OCI-LY7 (cell line): ENCODE measurements at places on chromosomes 1 and 21. TPM values are rescaled to one million over a fixed set of nuclear protein-coding genes. Genes with fewer than 3 reads are reported as not detected.

ELOVL1 gene
- total RNA-seq: 38.2 and 43.9 TPM in 2 replicates

DNA sequence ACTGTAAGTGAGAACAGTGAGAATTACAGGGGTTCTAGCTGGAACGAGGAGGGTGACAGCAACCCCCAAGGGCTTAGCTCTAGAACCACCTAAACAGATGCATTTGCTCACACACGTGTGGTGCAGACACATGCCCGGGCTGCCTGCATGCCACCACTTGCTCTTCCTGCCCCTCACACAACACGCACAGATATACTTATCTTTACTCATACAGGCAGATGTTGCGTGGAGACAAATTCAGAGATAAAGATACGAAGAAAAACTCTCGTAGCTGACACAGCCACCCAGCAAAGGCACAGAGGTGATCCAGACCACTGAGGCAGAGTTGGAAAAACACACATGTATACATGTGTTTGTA is 13.5 kb downstream of the VANGL1 start:
- no peak for DNase-seq

LGR6 gene
- not detected in 2 replicates for total RNA-seq

GRCh38 chr1:212062832-212063438 is 27.4 kb downstream of the DTL start:
- peak; percentile 60 for DNase-seq

GRCh38 chr1:21706151-21706835 is 37.1 kb upstream of the RAP1GAP start:
- peak; percentile 45 for DNase-seq

DNA sequence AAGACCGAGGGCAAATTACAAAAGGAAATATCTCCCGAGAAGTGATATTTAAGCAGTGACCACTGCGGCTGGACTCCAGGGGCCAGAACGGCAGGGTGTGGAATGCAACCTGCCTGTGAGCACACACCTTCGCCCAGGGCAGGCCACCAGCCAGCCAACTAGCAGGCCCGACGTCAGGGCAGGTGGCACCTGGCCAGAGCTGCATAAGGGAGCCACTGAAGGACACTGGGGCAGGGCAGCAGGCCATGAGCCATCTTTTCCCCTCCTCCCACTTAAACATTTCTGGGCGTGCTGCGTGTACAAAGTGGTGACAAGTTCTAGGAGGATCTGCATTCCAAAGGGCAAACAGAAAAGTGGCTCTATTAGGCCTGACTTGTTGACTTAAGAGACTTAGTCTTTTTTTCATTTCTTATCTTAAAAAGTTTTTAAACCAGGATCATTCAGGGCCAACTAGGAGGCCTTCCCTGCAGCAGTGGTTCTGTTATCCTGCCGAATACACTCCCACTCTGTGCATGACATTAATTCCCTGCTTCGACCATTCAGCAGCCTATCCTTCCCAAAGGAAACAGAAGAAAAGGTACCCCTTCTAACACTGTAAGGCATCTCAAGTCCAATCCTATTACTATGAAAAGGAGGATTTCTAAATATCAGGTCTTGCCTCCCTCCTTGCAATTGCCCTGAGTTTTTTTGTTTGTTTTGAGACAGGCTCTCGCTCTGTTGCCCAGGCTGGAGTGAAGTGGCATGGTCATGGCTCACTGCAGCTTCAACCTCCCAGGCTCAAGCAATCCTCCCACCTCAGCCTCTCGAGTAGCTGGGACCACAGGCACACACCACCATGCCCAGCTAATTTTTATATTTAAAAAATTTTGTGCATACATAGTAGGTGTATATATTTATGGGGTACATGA is 96.3 kb downstream of the BCAR3 start:
- DNase-seq: no peak

GRCh38 chr1:59015708-59016107 is 231.9 kb upstream of the JUN start:
- no peak for DNase-seq

GRCh38 chr1:1891349-1892078 is 627 bp upstream of the GNB1 start:
- peak; percentile 82 for DNase-seq

GRCh38 chr1:37393173-37394120 is 80.9 kb upstream of the ZC3H12A start:
- DNase-seq: no peak

DNA sequence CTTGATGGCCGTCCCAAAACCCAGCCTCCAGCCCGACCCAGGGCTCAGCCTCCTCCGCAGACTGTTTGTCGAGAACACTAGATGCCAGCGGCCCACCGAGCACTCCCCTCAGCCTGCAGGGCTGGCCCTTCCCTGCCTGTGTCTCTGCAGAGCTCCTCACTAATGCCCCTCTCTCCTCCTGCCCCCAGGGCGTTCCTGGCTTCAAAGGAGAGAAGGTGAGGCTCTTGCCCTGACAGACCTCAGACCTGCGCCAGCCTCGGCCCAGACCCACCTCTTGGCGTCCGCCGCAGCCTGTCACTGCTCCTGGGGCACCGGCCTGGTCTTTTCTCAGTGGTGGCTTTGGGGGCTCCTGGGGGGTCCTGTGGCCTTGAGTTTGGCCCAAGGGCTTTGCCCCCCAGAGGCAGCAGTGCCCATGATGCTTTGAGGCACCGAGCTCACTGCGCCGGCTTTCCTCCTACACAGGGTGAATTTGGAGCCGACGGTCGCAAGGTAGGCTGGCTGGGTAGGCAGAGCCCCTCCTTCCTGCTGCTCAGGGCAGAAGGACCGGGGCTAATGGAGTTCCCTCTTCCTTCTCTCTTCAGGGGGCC is 18.4 kb downstream of the COL6A2 start:
- DNase-seq: no peak

A3GALT2 gene
- not detected in 2 replicates for total RNA-seq

TMOD4 gene
- total RNA-seq: 1.4 and 2.4 TPM in 2 replicates

DNA sequence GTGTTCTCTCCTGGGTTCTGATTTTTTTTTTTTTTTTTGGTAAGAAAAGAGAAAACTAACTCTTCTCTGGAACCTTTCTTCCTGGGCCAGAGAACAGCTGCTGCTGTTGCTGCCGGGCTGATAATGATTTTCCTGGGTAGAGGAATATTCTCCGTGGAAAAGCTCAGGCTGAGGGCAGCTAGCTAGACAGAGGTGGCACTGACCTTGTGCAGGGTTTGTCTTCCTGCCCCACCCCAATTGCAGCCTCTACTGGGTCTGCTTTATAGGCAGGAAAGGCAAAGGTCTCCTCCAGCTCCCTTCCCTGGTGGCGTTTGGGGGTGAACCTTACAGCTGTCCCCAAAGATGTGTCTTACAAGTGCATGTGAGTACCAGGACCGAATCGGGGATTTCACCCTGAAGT is 79.3 kb downstream of the SPSB1 start:
- no peak for DNase-seq

- DNase-seq: no peak
These were observed 14.9 kb downstream of the ABCA4 start for GRCh38 chr1:94105957-94106529.

- DNase-seq: no peak
These were observed 58.7 kb downstream of the ACP6 start for GRCh38 chr1:147611586-147611985.

TENT5C gene
- 26.5 and 31.1 TPM in 2 replicates for total RNA-seq

GRCh38 chr1:245825128-245825901 is 670.5 kb downstream of the KIF26B start:
- DNase-seq: no peak

LIN28A gene
- total RNA-seq: not detected in 2 replicates

- no peak for DNase-seq
These were observed 7.0 kb downstream of the AVPR1B start for GRCh38 chr1:206110161-206110560.

- DNase-seq: no peak
These were observed 4.2 kb downstream of the SFPQ start for GRCh38 chr1:35188578-35189392.

KPRP gene
- total RNA-seq: not detected in 2 replicates

GUCA2B gene
- total RNA-seq: not detected in 2 replicates

GRCh38 chr1:108728327-108728923 is 15.7 kb downstream of the FNDC7 start:
- no peak for DNase-seq

- DNase-seq: no peak
These were observed 115.2 kb downstream of the NRIP1 start for GRCh38 chr21:14949603-14950002.

GRCh38 chr1:167088746-167089417 is 1.3 kb downstream of the GPA33 start:
- no peak for DNase-seq

GRCh38 chr1:206947255-206947654 is 989 bp upstream of the PIGR start:
- no peak for DNase-seq

LCE1A gene
- total RNA-seq: not detected in 2 replicates

GRCh38 chr1:6358144-6358624 is 35.4 kb downstream of the ACOT7 start:
- no peak for DNase-seq

UBASH3A gene
- not detected in 2 replicates for total RNA-seq

DNA sequence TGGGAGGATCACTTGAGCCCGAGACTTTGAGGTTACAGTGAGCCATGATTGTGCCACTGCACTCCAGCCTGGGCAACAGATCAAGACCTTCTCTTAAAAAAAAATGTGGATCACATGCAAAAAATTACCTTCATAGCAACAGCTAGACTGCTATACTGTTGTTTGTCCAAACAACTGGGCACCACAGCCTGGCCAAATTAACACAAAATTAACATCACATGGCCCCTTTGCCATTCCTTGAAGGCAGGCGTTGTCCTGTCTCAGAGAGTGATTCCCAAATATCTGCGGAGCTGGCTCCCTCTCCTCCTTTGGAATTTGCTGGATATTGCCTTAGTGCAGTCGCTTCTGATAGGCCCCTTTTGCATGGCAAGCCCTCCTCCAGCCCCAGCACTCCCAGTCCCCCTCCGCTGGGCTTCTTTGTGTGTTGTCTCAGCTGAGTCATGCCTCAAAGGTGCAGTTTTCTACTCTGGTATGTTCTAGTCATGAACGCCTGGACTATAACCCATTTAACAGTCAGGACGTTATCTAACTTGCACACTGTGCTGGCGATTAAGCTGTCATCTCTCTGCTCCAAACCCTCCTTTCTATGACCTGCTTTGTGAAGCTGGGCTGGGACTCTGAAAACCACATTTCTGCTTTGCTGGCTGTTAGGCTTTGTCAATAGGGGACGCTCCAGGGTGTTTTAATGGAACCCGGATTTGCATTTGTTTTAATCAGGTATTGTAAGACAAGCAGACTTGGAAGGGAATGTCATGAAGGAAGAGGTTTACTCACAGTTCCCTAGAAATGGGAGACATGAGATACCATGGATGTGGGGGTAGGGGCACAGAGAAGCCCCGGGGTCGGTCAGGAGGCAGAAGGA is 20.1 kb upstream of the HPCAL4 start:
- DNase-seq: no peak

ATXN7L2 gene
- total RNA-seq: 8.2 and 9.6 TPM in 2 replicates

OR2L2 gene
- 0.07 and 0.10 TPM in 2 replicates for total RNA-seq

GRCh38 chr1:17553975-17554700 is 14.6 kb downstream of the ARHGEF10L start:
- no peak for DNase-seq

GRCh38 chr1:182299728-182300616 is 91.6 kb downstream of the GLUL start:
- no peak for DNase-seq

DNA sequence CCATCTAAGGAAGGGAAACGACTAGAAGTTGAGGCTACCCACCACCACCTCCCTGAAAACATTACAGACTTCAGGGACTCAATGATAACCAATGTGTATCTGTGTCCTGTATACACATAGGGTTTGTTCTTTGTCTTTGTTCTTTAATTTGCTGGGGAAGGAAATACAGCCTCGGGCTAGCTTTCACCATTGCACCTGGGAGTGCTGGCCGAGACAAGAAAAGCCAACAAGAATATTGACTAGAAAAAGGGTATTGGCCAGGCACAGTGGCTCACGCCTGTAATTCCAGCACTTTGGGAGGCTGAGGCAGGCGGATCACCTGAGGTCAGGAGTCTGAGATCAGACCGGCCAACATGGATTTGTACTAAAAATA is 50.4 kb downstream of the MDM4 start:
- no peak for DNase-seq

OR6N1 gene
- not detected in 2 replicates for total RNA-seq

- DNase-seq: no peak
These were observed 89.4 kb downstream of the SDCCAG8 start for GRCh38 chr1:243345205-243345604.

DNA sequence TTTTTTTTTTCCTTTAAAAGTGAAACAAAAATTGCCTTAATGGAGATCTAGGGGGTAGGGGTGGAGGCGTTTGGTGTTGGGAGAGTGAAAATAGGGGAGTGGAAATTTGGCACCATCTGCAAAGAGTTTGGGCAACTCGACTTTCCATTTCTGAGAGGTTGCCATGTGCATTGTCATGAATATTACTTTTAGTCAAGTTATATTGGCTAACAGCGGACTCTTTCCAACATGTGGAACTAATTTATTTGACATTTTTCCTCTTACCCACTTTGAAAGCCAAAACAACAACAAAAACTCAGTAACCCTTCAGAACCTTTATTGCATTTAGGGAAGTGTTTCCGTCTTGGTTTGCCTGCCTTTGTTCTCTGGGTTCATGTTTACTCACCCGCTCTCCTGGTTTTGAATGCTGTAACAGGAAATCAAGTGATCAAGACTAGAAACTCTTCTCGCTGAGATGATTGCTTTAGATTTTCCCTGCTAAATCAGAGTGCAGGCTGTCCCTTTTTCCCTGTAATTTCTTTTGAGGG is 70.4 kb downstream of the CACHD1 start:
- DNase-seq: no peak

PKN2 gene
- total RNA-seq: 28.2 and 31.4 TPM in 2 replicates

NCDN gene
- total RNA-seq: 25.8 and 30.1 TPM in 2 replicates

COPA gene
- total RNA-seq: 138 and 147 TPM in 2 replicates

LCE1F gene
- total RNA-seq: not detected in 2 replicates

GRCh38 chr21:37001441-37001840 is 5.1 kb upstream of the RIPPLY3 start:
- DNase-seq: no peak

KCND3 gene
- total RNA-seq: not detected in 2 replicates

GRCh38 chr1:95233319-95233736 is 682 bp upstream of the RWDD3 start:
- no peak for DNase-seq

TSPAN2 gene
- total RNA-seq: 0.22 and 0.36 TPM in 2 replicates

SELP gene
- total RNA-seq: not detected in 2 replicates

TSSK3 gene
- total RNA-seq: 7.8 and 10.1 TPM in 2 replicates

- peak; percentile 13 for DNase-seq
These were observed 31.5 kb upstream of the TNR start for GRCh38 chr1:175774921-175775320.

SPRR1A gene
- total RNA-seq: not detected in 2 replicates

GRCh38 chr1:31934706-31935629 is 3.2 kb downstream of the PTP4A2 start:
- peak; percentile 62 for DNase-seq

GRCh38 chr1:163720294-163720693 is 398.5 kb downstream of the NUF2 start:
- DNase-seq: no peak

- no peak for DNase-seq
These were observed 54.6 kb upstream of the DPT start for GRCh38 chr1:168783458-168784210.

GRCh38 chr1:204507317-204508105 is 8.7 kb upstream of the MDM4 start:
- peak; percentile 77 for DNase-seq
